ENCODE measurements at places on chromosomes 2 and 18.

DNA sequence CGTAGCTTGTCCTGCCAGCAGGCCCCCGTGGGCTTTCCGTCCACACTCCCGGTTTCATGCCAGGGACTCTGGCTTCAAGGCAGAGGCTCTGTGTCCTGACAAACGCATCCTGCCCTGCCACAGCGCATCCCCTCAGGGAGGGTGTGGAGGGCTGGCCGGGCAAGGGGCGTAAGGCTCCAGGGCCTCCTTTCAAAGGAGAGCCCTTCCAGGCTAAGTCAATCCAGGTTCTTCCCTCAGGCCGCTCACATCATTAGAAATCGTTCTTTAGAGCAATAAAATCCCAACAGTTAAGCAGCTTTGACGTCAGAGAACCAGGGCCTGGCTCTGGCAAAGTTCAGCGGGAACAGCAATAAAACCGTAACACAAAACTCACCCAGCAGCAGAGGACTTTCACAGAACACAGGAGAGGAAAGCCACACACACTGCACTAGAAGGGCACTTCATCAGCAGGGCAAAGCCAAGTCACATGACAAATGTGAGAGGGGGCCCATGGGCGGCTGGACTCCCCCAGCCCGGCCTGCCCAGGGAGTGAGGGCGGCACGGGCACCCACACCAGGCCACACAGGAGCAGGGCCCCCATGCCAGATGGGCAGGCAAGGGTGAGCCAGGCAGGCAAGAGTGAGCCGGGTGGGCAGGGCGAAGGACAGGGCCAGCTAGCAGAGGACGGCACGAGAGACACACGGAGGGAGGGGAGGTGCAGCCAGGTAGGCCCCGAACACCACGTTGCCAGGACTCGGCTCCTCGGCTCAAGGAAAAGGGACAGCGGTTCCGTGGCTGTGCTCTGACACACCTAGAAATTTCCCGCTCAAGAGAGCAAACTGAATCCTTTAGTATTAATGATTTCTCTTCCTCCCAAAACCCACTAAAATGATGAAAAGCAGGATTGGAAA, 52.0 kb downstream of the HDAC4 start:
- no peak for DNase-seq

GRCh38 chr18:68034296-68034695, 517.8 kb upstream of the DSEL start:
- no peak for DNase-seq

DNA sequence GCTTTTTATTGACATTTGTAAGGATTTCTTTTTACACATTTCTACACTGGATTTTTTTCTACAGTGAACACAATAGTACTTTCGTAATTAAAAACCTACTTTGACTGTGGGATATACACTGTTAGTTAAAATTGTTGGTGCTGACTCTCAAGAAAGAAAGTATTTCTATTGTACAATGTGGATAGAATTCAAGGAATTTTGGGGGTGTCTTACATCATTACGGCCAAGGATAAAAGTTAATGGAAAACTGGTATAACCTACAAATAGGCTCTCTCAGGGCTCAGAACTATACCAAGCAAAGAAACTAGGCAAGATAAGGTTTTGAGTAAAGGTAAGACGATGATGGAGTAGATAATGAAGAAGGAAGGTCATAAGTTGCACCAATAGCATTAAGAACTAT, 198.4 kb upstream of the PARD3B start:
- no peak for DNase-seq

GRCh38 chr2:212915121-212915782, 236.2 kb downstream of the IKZF2 start:
- DNase-seq = no peak

DNA sequence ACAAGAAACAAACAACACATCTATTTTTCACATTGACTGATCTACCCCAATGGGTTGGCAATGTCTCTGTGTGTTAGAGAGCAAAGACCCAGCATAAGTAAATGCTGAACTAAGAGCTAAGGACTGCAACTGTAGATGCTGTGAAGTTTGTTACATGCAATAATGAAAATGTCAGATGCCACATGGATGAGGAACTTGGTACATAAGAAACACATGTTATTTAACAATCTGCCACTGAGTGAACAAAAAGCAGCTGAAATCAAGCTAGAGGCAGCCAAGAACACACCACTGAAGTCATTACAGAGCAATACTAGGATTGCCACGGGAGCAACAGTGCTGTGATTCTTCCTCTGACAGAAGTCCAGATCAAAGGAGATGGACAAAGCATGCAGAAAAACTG, 389.4 kb downstream of the CDH2 start:
- no peak for DNase-seq

DNA sequence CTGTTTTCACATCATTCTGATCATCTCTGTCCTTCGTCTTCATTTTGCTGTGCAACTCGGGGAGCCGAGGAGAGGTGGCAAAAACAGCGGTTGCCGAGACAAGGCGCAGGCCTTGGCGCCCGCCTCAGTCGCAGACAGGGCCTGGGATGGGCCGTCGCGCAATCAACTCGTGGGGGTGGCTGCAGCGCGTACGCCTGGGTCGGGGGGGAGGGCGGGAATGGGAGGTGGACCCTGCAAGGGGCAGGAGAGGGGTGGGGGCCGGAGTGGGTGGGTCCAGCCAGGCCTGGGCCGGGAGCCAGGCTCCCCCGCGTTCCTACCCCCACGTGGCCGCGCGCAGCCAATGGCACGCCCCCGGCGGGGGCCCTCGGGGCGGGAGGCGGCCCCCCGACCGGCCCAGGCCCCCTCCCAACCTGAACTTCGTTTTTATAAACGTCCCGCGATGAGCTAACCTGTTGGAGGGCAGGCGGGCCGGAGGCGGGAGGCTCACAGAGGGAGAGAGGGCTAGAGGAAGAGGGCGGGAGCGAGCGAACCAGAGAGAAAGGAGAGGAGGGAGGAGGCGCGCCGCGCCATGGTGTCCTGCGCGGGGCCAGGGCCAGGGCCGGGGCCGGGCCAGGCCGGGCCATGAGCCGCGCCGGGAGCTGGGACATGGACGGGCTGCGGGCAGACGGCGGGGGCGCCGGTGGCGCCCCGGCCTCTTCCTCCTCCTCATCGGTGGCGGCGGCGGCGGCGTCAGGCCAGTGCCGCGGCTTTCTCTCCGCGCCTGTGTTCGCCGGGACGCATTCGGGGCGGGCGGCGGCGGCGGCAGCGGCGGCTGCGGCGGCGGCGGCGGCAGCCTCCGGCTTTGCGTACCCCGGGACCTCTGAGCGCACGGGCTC, at the start of gene HOXD13:
TSS of gene HOXD13 (plus strand) at position 452 of the 875 bp plus-strand sequence. CDS start at position 622, 170 bp downstream.
- DNase-seq = no peak

- DNase-seq = no peak
Observed at GRCh38 chr18:36532394-36532793, 234.9 kb downstream of the FHOD3 start.

DNA sequence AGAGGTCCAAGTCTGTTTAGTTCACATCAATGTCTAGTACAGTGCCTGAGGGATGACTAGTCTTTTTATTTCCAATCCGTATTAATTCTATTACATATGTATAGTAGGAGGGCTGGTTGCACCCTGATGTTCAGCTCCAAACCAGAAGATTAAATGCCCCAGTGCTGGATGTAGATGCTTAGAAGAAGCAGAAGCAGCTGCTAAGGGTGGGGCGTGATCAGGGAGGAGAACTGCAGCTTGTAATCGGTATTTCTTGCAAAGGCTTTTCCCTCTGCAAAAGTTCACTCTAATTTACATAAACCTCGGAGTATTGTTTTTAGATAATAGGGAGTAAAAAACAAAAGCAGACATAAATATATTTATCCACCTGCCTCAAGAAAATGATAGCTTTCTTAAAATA, 145.3 kb upstream of the ITGA4 start:
- DNase-seq = no peak

- DNase-seq = no peak
Observed at GRCh38 chr2:69390001-69390400, 3.0 kb upstream of the GFPT1 start.

- no peak for DNase-seq
Observed at GRCh38 chr2:169662744-169663143, 31.5 kb downstream of the CFAP210 start.

DNA sequence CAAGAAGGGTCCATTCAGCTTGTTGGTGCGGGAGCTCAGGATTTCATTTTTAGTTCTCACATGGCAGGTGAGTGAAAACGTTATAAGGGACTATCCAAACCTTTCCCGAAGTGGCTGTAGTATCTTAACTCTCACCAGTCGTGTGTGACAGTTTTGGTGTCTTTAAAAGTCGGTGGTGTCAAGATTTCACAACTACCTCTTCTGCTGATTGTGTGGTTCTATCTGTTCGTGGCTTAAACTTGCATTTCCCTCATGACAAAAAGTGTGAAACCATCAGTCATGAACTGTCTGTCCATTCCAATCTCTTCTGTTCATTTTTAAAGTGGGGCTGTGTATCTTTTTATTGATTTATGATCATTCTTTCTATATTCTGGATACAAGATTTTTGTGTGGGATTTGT, 3.8 kb upstream of the AQP12B start:
- DNase-seq = no peak

DNA sequence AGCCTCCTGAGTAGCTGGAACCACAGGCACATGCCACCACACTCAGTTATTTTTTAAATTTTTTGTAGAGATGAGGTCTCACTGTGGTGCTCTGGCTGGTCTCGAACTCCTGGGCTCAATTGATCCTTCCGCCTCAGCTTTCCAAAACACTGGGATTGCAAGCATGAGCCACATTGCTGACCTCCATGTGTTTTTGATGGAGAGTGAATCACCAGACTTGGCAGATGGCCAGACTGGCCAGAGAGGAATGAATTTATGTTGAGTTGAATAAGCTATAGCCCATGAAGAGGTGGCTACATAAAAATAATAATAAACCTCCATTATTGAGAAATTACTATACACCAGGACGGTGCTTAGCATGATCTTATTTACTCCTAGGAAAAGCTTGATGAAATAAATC, 91.5 kb downstream of the MREG start:
- DNase-seq = no peak

GRCh38 chr2:109059474-109060165, 69.4 kb upstream of the SH3RF3 start:
- DNase-seq = no peak

DNA sequence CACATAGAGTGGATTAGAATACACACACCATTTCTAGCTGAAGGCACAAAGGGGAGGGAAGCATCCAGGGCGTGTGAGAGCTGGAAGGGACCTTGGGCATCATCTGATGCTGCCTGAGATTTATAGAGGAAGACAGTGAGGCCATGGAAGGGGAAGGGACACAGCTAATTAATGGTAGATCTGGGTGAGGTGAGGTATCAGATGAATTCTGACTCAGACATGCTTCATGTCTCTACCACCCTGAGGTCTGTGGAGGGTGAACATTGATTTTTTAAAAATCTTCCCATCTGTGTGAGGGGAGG, 42.2 kb upstream of the OTOF start:
- DNase-seq = no peak

- no peak for DNase-seq
Observed at GRCh38 chr18:72208920-72209676, 335.0 kb downstream of the CBLN2 start.

- no peak for DNase-seq
Observed at GRCh38 chr2:150885236-150885635, 376.4 kb downstream of the RBM43 start.

Data from H1 (cell line).